SK-N-DZ (cell line): ENCODE measurements at places on chromosomes 12 and 14.

GRCh38 chr14:34733245-34733644 is 18.9 kb upstream of the CFL2 start:
- DNase-seq = no peak

GRCh38 chr14:93304771-93305170 is 28.1 kb downstream of the BTBD7 start:
- no peak for DNase-seq

DNA sequence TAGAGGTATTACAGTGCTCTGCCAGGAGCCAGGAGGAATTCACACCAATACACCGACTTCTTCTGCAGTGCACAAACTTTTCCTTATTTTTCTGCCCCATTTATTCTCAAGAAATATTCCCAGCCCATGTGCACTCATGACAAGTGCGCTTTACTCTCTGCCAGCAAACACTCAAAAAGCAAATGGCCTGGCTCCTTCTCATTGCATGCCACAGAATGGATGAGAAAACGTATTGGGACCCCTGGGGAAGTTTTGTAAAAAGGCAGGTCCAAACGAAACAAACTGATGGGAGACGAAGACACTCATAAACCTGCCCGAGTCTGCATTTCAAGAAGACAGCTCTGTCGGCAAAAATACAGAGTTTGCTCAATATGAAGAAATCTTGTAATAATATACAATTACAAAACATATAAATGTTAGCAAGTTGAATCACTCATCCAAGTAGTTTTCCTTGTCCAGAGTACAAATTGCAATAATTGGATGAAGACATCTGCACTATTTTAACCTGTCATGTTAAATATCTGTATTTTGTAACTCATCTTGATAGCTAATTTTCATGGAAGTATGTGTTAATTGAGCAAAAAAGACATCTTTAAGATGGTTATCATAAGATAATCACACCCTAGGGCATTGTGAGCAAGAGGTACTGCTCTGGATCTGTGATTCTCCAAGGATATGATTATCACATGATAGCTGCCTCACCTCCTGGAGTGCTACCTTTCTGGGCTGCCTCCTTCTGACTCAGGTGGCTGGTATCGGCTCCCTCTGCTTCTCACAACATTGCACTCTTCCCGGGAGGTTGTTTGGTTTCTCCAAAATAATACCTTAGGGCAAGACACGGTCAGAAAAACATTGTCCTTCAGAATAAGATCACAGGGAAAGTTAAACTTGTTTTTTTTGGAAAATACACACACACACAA is 260.8 kb upstream of the G2E3 start:
- peak; percentile 77 for DNase-seq

GRCh38 chr14:26872515-26873361 is 274.9 kb upstream of the NOVA1 start:
- peak; percentile 7 for DNase-seq

DNA sequence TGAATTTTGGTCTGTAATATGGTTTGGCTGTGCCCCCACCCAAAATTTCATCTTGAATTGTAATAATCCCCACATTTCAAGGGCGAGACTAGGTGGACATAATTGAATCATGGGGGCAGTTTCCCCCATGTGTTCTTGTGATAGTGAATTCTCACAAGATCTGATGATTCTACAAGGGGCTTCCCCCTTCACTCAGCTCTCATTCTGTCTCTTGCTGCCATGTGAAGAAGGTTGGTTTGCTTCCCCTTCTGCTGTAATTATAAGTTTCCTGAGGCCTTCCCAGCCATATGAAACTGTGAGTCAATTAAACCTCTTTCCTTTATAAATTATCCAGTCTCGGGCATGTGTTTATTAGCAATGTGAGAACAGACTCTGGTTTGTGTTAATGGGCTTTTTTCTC is 5.9 kb downstream of the LRRC9 start:
- no peak for DNase-seq

DNA sequence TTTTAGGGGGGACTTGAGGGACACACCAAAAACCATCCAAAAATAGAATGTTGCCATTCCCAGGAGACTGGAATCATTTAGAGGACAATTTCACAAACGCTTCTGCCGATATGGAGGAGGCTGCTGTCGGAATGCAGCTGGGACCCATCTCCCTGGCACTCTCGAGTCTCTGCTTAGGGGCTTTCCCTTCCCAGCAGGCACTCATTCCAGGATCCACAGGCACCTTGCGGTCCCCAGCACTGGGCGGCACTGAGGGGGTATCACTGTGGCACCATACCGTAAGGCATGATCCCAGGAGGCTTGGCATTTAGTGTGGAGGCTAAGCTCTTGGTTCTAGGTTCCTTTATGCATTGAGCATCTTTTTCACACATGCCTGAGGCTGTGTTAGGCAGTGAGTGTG is 36.6 kb upstream of the LTBP2 start:
- DNase-seq = no peak

- DNase-seq = no peak
Measured at GRCh38 chr12:130973109-130973508, 19.4 kb downstream of the ADGRD1 start.

GRCh38 chr14:74620497-74620921 is 8.5 kb upstream of the LTBP2 start:
- DNase-seq = no peak
